IPS DF 19.7 (cell line): ENCODE measurements at places on chromosomes 1 and 21.
A peak's percentile ranks its signal among the peaks of the same experiment; 100 is the strongest.

- peak; percentile 65 for DNase-seq
These were observed 91.9 kb downstream of the COLGALT2 start for GRCh38 chr1:183945428-183946319.

GRCh38 chr1:159181328-159182024, 10.1 kb downstream of the CADM3 start:
- DNase-seq, result no peak

- DNase-seq, result no peak
These were observed 10.4 kb downstream of the CAMTA1 start for GRCh38 chr1:6795661-6796060.

- DNase-seq, result no peak
These were observed 273.4 kb upstream of the CACYBP start for GRCh38 chr1:174726167-174726879.

DNA sequence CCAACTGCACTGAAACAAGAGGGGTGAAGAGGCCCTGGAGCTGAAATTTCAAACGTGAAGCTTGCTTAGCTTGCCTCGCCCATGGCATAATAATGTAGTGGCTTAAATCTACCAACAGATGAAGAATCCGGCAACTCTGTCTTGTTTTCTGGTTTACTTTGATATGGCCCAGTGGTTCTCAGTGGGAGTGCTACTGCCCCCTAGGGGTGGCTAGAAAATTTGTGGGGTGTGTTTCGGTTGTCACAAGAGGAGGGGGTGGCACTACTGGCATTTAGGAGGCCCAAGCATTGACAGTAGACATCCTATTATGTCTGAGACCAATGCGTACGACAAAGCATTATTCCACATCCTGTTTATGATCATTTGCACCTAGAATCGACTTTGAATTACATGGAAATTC, 51.9 kb upstream of the C8B start:
- peak; percentile 9 for DNase-seq

- DNase-seq, result peak; percentile 60
These were observed 42.8 kb upstream of the DMBX1 start for GRCh38 chr1:46446646-46447498.

DNA sequence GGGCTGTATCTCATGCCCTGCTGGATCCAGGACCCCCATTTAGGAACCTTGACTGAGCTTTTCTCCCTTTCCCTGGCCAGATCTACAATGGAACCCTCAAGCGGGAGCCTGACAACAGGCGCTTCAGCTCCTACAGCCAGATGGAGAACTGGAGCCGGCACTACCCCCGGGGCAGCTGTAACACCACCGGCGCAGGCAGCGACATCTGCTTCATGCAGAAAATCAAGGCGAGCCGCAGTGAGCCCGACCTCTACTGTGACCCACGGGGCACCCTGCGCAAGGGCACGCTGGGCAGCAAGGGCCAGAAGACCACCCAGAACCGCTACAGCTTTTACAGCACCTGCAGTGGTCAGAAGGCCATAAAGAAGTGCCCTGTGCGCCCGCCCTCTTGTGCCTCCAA, 29.8 kb downstream of the PKP1 start:
- DNase-seq, result no peak

- DNase-seq, result no peak
These were observed 307.4 kb upstream of the ADGRL2 start for GRCh38 chr1:81493102-81493869.

GRCh38 chr1:154955718-154956543, at the start of gene PBXIP1:
TSS of gene PBXIP1 (minus strand) at chr1:154956099. CDS start at chr1:154953721, 2,378 bp downstream.
- no peak for DNase-seq

- no peak for DNase-seq
These were observed 6.9 kb upstream of the F13B start for GRCh38 chr1:197073978-197074377.

DNA sequence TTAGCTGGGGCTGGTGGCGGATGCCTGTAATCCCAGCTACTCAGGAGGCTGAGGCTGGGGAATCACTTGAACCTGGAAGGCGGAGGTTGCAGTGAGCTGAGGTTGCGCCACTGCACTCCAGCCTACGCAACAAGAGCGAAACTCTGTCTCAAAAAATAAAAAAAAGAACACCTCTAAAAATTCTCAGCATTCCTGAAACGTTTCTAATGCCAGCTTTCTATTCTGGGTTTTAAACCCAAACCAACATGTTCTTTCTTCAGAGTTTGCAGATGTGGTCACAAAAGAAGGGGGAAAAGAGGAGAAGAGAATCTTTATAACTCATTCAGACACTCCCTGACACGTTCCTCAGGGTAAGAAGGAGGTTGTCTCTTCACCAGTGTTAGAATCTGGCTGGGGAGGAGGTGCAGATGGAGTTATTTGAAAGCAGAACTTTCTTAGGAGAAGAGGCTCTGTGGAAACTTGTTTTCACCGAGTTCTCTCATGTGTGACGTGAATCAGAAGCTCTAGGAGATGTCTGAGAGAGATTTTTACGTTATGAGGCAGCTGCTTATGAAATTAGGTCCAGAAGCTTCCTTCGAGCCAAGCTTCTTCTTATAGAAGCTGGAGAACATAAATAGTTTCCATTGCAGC, 17.8 kb upstream of the CNR2 start:
- DNase-seq, result no peak

GRCh38 chr1:217136895-217137205, 413.6 kb upstream of the ESRRG start:
- no peak for DNase-seq

- DNase-seq, result no peak
These were observed 12.8 kb upstream of the CASQ2 start for GRCh38 chr1:115781343-115781742.

- peak; percentile 72 for DNase-seq
These were observed 771 bp upstream of the NTNG1 start for GRCh38 chr1:107139833-107140702.

DNA sequence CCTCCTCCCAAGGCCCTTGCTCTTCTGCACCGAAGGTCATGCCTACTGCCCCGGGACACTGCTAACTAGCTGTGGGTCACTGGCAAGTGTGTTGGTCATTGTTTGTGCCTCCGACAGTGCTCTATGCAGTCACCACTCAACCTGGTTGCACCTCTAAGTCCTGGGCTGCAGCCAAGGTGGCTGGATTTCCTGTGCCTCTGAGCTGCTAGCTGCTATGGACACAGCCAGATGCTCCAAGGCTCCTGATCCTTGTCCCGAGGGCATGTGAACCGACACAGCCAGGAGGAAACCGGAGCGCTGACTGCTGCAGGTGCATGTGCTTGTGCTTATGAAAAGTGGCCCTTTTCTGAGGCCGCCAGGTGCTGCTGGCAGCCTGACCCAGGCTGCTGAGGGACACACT, 14.7 kb upstream of the SPOCD1 start:
- DNase-seq, result no peak

DNA sequence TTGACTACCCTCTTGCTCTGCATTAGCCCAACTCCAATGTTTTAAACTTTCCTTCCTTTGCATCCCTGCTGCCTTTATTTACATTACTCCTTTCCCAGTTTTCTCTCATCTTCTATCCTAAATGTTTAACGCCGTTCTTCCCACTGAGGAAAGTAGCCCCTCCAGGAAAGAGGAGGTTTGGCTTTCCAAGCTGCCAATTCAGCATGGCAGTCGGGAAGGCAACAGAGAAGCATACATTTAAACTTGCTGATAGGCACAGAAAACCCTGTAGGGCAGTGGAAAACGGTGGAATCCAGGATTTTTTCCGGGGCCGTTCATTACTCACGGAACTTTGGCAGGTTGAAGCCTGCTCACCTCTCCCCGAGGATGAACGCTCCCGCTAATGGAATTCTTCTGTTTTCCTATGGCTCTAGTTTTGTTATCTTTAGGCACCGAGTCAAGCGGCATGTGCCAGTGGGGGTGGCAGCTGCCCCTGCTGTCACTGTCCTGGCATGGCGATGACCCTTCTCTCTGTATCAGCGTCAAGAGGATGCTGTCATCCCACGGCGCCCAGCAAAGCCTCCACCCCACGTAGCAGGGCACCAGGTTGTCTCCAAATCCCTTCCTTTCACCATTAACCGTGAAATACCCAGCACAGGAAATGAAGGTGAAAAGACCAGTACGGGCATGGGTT, 48.3 kb downstream of the ZBTB18 start:
- no peak for DNase-seq

GRCh38 chr21:44729336-44730027, 18.1 kb upstream of the TSPEAR start:
- DNase-seq, result no peak

- DNase-seq, result no peak
These were observed 17.9 kb downstream of the PTPRF start for GRCh38 chr1:43548285-43549271.

DNA sequence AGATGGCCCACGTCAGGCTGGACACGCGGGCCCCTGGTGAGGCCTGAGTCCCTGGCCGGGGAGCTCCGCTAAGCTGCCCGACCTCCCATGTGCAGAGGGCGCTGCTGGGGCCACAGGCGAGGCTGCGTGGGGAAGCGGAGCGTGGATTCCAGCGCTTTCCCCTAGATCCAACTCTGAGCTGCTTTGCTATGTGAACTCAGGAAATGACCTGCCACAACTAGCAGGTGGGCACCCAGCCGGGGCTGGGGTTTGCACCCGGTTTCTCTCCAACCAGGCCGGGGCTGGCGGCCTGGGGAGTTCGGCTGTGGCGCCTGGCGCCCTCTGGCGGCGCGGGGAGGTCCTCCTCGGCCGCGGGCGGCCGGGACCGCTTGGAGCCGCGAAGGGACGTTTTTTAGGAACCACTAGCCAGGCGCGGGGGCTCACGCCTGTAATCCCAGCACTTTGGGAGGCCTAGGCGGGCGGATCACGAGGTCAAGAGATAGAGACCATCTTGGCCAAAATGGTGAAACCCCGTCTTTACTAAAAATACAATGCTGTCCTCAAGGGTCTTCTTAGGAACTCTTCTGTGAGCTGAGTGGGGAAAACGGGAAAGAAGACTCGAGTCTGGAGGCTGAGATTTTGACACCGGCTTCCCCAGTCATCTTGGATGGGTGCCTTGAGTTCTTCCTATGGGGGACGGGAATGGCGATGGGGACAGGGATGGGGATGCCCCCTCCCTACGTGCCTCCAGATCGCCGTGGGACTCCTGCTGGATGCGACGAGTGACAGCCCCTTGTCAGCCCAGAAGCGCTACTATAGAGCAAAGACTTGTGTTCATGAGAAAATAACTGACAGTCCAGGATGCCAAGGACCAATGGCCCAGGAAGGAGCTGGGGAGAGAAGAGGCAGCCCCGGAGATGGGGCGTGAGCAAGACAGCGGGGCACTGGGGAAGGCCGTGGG, 12.6 kb downstream of the PYCR2 start:
- no peak for DNase-seq

DNA sequence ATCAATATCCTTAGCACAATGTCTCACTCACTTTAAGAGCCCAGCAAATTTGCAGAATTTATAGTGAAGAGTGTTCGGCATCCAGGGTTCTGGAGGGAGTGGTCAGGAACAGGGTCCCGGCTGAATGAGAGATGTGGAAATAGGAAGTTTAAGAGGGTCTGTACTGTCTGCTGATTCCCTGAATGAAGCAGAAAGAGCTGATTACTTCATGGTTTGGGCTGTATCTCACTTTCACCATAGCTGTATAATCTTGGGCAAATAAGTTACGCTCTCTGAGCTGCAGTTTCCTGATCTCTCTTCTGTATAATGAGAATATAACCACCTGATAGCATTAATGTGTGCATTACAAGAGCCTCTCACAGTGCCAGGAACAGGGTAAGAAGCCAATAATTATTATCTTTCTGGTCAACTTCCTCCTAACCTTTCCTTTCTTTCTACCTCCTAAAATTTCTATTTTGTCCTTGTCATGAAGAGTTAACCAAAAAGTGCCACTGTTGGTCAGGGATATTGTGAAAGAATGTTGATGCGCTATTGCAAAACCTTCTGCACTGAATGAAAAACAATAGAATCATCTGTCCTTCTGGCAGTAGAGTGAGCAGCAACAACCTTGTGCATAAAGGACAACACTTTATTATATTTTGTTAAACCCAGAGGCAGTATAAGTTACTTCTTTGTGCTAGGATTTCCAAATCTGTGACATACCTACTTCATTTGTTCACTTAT, 14.7 kb upstream of the PTGFR start:
- DNase-seq, result no peak

- DNase-seq, result no peak
These were observed 61.2 kb downstream of the MPZL1 start for GRCh38 chr1:167782946-167783345.

DNA sequence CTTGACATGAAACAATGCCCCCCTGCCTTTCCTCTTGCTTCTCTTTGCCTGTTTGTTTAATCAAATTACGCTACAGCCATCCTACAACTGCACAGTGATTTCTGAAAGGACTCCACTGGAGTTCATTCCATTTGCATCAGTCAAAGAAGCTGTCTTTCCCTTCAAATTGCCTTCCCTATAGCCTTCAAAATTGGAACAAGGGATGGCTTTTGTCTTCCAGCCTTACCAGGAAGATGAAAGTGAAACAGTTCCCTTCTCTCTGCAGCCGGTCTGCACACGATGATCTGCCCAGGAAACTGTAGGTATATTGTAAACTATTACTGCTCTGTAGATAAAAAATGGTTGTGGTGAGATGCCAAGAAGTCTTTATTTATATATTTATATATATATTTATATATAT, 65.6 kb upstream of the ETS2 start:
- no peak for DNase-seq

- no peak for DNase-seq
These were observed 135.0 kb downstream of the FOXD2 start for GRCh38 chr1:47572731-47573430.

GRCh38 chr21:45147473-45148315, 73.3 kb downstream of the ADARB1 start:
- DNase-seq, result no peak

- no peak for DNase-seq
These were observed 514.1 kb upstream of the PKN2 start for GRCh38 chr1:88169939-88170338.

- no peak for DNase-seq
These were observed 102.8 kb downstream of the KCTD3 start for GRCh38 chr1:215669806-215670491.

- no peak for DNase-seq
These were observed 44.1 kb upstream of the TRAPPC10 start for GRCh38 chr21:43967981-43968380.

DNA sequence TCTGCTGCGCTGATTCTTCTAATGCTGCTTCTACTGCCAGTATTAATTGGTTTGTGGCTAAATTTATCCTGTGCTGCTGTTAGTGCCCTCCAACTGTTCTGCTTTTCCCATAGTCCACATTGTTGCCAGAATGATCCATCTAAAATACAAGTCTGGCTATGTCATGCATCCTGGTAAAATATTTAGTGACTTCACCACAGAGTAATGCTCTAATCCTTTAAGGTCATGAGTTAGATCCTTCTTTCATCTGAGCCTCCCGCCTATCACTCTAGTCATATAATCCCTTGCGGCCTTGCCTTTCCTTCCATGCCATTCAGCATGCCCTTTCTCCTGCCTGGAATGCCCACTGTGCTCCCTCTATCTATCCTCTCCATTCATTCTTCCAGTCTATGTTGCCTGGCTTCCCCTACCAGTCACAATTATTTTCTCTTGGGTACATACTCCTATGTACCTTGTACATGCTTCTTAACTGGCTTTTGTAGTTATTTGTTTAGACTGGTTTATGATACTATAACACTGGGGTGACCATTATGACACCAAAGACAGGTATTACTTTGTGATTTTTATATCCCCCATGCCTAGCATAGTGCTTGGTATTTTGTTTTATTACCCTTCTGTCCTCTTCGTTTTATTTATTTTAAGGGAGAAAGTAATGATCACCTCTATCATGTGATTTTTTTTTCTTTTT, 144.0 kb downstream of the MAGI3 start:
- DNase-seq, result no peak

- no peak for DNase-seq
These were observed at the start of gene PRR9 for GRCh38 chr1:153217212-153217611. TSS of gene PRR9 (plus strand) at chr1:153217584. CDS start at chr1:153218145, 561 bp downstream.
